ENCODE measurements at places on chromosomes 6 and 20.
A peak's percentile ranks its signal among the peaks of the same experiment; 100 is the strongest.

DNA sequence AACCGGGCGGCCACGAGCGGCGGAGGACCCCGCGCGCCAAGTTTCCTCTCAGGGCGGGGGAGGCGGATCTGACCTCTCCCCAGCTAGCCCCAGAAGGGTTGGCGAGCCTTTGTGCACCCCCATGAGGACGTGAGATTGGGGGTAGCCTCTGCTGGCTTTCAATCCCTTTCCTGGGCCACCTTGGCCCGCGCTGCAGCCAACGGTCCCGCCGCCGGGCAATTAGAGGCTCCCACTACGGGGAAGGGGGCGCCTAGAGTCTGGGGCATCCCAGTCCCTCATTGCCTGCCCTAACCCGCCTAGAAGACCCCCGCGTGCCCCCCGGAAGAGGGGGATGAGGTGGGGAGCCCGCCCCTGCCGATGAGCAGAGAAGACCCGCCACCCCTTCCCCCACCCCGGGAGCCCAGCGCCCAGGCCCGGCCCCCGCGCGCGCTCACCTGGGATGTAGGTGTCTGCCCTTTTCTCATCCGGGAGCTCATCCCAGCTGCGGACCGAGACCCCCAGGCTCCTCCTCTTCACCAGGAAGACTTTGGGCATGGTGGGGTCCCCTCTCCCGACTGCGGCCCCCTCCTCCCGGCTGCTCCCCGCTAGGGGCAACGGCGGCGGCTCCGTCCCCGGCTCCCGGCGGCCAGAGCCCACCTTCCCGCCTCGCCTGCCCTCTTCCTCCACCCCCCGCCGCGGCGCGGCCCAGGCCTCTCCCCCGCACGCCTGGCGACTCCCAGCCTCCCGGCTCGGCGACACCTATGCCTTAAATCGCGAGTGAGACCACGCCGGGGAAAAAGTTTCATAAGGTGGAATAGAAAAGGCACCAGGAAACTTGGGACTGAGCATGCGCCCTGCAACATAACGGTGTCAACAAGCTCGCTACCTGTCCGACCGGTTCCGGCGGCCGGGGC, at the start of gene OVOL2:
OVOL2 (minus strand) TSS at position 816 of the 893 bp plus-strand sequence; CDS start at position 534, 282 bp downstream.
- no peak for DNase-seq

GRCh38 chr6:133921249-133921859, 31.7 kb upstream of the TBPL1 start:
- DNase-seq: peak; percentile 71

DNA sequence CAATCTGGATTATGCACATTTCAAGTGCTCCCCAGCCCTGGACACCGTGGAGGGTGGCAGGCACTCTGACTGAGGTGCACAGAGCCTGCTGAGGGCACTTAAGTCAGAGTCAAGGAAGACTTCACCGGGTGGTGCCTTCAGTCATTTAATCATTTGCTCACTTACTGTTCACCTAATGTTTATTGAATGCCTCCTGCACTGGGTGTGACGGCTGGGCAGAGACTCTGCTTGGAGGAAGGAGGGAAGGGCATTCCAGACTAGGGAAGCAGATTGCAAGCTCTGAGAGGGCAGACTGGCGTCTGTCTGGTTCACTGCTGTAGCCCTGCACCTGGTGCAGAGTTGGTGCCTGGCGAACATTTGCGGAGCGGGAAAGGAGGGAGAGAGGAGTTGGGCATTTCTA, 54.2 kb upstream of the FAM83D start:
- no peak for DNase-seq

DNA sequence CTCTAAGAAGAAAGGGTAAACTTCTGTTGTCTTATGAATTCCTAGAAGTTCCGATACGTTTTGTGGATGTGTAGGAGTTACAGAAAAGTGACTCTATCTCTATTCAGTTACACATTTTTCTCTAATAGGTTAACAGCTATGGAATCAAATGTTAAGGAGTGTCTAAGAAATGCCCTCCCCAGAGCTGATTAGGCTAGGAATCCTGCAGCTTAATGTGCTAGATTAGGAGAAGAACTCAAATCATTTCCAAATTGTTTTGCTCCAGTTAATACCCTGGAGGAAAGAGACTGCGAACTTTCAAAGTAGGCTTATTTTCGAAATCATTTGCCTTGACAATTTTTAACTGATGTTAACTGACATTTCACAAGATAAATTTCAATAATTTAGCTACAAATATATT, 51.9 kb downstream of the IBTK start:
- no peak for DNase-seq

GRCh38 chr6:35264550-35265274, 5.2 kb downstream of the ZNF76 start:
- no peak for DNase-seq

DNA sequence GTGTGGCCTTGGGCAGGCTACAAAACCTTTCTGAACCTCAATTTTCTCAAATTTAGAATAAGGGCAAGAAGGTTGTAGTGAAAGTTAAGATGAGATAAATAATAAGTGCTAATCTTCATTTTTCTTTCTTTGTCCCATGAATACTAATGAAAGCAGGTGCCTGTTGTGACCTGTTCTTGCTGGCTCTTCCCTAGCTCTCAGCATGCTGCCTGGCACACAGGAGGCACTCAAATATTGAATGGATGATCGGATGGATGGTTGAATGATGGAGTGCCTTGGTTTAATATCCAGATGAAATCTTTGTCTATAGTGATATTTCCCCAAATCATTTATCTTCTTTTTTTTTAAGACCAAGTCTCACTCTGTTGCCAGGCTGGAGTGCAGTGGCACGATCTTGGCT, 15.0 kb downstream of the PBOV1 start:
- no peak for DNase-seq

DNA sequence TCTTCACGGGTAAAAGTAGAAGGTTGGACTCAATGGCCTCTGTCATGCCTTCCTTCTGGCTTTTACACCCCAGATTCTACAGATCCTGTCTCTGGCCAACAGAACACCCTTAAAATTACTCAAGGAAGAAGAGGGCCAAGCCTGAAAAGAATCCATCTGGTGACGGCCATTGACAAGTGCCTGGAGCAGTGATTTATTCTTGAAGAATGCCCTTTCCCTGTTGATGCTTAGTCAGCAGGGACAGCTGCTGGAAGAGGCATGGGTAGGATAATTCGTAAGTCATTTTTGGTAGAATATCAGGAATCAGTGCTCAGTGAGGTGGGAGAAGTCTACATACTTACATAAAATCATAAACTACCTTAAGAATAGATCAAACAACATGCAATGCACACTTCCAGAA, 397.9 kb downstream of the SAMD5 start:
- no peak for DNase-seq

GRCh38 chr6:12200015-12200564, 90.1 kb upstream of the EDN1 start:
- DNase-seq: no peak

- no peak for DNase-seq
Measured at GRCh38 chr6:126267626-126268025, 72.3 kb upstream of the CENPW start.

GRCh38 chr20:22728146-22728745, 143.9 kb upstream of the FOXA2 start:
- DNase-seq: no peak

- DNase-seq: no peak
Measured at GRCh38 chr6:129242546-129242945, 359.6 kb downstream of the LAMA2 start.

- DNase-seq: peak; percentile 12
Measured at GRCh38 chr6:9801249-9801754, 613.6 kb downstream of the TFAP2A start.

GRCh38 chr6:80438772-80439171, 332.3 kb downstream of the BCKDHB start:
- DNase-seq: peak; percentile 79

DNA sequence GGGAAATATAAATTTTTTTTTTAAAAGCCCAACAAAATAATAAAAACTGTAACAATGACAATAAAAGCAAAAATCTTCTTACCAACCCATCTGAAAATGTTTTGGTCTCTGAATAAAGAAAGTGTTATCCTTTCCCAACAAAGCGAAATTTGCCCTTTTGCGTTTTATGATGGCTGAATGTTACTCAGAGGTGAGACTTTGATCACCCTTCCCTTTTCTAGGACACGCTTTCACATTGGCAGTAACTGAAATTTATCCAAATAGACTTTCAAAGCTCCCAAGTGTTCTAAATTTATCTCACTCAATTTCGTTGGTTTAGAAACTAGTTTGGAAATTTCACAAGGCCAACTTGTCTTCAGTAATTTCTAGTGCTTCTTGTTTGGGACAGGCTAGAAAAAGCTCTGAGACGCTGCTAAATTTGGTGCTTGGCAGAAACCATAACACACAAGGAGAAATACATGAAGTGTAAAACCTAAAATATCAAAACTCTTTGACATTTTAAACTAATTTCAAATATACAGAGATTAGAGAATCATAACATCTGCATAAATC, 354.5 kb upstream of the CITED2 start:
- no peak for DNase-seq

DNA sequence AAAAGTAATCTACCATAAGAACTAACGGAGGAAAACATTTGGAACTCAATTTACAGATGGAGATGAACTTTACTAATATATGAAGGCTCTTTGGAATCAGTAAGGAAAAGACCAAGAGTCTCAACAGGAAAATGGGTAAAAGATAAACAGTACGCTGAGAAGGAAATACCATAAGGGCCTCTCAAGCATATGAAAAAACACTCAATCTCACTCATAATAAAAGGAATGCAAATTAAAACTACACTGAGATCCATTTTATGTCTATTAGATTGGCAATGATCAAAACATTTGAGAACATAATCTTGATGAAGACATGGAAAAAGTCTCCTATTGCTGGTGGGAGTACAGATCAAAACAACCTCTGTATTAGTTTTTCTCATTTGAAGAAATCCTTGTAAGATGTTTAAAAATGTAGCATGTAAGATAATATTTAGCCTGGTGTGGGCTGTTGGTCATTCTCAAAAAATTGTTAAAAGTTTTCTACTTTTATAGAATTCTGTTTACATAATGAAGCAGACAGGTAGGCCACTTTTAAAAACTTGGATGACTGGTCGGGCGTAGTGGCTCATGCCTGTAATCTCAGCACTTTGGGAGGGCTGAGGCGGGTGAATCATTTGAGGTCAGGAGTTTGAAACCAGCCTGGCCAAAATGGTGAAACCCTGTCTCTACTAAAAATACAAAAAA, 14.5 kb downstream of the REV3L start:
- DNase-seq: no peak

DNA sequence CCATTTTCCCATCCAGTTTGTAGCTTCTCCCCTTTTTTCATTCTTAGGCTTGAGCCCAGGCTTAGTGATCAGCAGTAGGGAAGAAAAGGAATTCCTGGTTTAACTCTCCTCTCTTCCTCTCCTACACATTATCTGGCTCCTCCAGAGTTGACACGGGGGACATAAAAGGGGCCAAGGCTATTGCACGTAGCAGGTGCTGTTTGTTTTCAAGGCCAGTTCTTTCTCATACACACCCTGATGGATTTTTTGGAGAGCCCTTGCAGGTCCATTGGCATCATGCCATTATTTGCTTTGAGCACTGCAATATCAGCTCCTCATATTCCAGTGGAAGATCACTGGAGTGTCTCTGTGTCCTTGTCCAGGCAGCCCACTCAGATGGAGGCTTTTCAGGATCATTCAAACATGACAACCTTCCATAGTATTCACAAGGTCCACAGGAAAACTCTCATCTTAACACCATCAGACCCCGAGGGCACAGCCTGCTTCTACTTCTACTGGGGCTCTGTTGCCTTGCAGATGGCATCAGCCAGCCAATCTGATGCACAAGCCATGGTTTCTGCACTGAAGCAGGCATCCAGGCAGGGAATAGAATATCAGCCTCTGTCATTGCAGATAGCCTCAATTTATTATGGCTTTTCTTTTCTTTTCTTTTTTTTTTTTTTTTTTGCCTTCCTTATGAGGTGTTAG, 18.8 kb downstream of the PLCB4 start:
- DNase-seq: no peak

DNA sequence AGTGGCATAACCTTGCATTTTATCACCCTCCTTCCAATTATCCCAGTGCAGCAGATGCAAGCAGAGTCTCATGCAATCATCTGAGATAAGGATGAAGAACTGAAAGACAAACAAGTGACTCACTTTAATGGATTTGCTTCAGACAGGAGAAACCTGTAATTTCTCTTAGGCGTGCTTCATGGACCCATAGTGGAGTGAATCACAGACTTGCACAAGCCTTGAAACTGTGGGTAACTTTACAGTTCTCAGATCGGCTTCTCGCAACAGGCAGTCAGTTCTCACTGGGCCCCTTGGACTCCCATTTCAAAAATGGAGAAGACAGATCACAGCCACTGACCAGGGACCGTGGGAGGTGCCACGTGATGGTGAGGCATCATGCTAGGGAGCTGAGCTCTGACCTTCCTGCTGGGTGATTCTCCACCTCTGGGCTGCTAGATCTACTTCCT, at the start of gene ADGRF4:
ADGRF4 (plus strand) TSS at position 239 of the 446 bp plus-strand sequence. CDS start 8,666 bp downstream, outside the sequence.
- DNase-seq: no peak

DNA sequence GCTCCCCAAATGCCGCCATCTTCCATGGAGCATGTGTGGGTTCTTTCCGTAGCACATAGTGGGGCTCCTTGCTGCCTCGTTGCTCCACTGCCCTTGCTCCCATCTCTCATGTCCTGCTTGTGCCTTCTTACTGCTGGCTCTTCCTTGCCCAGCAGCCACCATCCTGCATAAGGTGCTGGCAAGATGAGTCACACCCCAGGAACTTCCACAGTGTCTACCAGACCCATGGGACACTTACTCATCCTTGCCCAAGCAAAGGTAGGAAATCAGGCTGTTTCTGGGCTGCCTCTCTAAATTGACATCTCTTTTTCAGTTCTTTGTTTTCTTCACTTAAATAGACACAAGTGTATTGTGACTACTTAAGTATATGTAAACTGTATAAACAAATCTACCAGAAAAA, 39.4 kb upstream of the RGS17 start:
- peak; percentile 14 for DNase-seq

- DNase-seq: no peak
Measured at GRCh38 chr6:6946206-6947155, 161.3 kb upstream of the RREB1 start.

- no peak for DNase-seq
Measured at GRCh38 chr6:72078096-72078495, 191.7 kb downstream of the RIMS1 start.

GRCh38 chr6:51805517-51805916, 281.9 kb downstream of the PKHD1 start:
- DNase-seq: no peak

GRCh38 chr6:69887714-69888345, 21.5 kb downstream of the COL19A1 start:
- no peak for DNase-seq

GRCh38 chr6:17673543-17674254, 33.0 kb downstream of the NUP153 start:
- DNase-seq: no peak

DNA sequence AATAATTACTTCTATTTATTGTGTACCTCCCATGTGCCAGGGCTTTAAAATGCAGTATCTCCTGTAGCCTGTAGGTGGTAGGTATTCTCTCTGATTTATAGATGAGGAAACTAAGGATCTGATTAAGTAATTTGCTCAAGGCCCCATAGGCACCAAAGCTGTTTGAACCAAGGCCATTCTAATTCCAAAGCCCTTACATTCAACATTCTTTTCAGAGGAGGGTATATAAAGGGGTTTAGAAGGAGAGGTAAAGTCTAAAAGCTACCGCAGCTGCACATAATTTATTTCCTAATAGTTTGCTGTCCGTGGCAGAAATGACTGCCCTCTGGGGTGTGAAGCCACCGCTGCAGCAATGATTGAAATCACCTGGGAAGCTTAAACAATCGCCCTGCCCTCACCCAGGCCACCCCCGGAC, 95.0 kb upstream of the FAM8A1 start:
- DNase-seq: no peak

- no peak for DNase-seq
Measured at GRCh38 chr6:14082771-14083170, 34.8 kb upstream of the CD83 start.

GRCh38 chr20:4064144-4064909, 49.0 kb upstream of the RNF24 start:
- DNase-seq: peak; percentile 92
